B cell (primary cell): ENCODE measurements at places on chromosomes 6 and 20. TPM values are rescaled to one million over a fixed set of nuclear protein-coding genes. Genes with fewer than 3 reads are reported as not detected.

- DNase-seq = no peak
Observed at GRCh38 chr20:24522452-24523330, 53.3 kb downstream of the SYNDIG1 start.

DNA sequence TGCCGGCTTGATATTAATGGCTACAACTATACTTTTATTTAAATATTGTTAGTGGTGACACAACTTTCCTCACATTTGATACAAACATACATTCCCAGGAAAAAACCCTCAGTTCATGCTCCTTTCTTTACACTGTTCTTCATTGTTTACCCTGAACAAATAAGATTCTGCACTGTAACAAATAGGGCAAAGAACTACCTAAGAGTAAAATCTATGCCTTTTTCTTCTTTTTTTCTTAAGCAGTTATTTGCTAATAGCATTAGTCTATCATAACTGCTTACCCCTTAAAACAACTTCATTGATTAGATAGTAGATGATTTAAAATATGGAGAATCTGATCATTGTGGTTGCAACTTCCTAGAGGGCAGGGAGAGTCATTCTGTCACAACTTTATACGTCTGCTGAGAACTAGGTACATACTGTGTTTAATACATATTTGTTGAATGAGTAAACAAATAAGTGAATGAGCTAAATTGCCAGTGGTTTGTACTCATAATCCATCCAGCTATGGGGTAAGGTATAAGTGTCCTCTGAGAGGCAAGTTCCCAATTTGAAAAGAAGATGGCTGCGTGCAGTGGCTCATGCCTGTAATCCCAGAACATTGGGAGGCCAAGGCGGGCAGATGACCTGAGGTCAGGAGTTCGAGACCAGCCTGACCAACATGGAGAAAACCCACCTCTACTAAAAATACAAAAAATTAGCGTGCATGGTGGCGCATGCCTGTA lies 161.0 kb downstream of the CDK19 start:
- no peak for DNase-seq

TBC1D7 gene
- total RNA-seq = 22.3 and 26.0 TPM in 2 replicates

GRCh38 chr6:46276576-46277142 lies 105.9 kb upstream of the ENPP5 start:
- no peak for DNase-seq

- DNase-seq = no peak
Observed at GRCh38 chr6:22248513-22249308, 48.1 kb downstream of the PRL start.
